Heart right ventricle (tissue), 16 donors: ENCODE measurements at places on chromosomes 2 and 18. TPM values are rescaled to one million over a fixed set of nuclear protein-coding genes. Genes with fewer than 3 reads are reported as not detected.
A peak's percentile ranks its signal among the peaks of the same experiment; 100 is the strongest.

The IL1RL2 gene
- polyA plus RNA-seq: 0.22 TPM

DNA sequence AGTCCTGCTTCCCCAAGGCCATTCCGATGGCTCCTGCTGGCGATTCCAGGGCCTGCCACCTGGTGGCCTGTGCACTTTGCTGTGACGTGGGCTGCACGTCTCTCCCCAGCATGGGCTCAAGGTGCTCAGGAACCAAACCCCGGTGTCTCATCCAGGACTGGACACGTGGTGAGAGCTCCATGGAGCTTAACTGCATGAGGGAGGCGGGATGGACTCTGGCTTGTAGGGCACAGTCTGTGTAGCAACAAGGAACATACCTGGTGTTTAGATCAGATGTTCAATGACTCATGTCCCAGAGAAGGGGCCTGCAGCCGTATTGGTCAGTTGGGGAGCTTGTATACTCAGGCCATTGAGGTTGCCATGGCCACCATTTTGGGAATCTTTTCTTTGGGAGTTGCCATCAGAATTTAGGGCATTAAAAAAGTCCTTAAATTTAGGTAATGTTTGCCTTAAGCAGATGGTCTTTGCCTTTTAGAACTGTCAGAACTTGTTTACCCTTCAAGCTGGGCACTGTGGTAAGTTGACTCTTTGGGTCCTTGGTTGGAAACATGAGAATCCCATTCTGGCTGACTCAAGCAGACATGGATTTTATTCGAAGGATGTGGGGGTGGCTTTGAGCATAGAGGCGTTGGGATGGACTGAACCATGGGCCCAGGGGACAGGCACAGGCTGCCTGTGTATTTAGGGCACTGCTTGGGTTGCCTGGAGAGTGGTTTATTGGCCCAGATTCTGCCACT, 21.0 kb downstream of the AGAP1 start:
- no peak overlapping the region for H3K4me3 ChIP-seq
- H3K27me3 ChIP-seq: no peaks in the 10 kb centered on the region
- H3K4me1 ChIP-seq: no peaks in the 10 kb centered on the region
- no peak for DNase-seq
- no peak overlapping the region for H3K27ac ChIP-seq
- no peaks in the 10 kb centered on the region for H3K36me3 ChIP-seq

GRCh38 chr2:14978845-14979244, 346.3 kb downstream of the LRATD1 start:
- no peak for DNase-seq
- no peak overlapping the region for H3K27ac ChIP-seq
- no peaks in the 10 kb centered on the region for H3K36me3 ChIP-seq
- H3K4me3 ChIP-seq: no peak overlapping the region
- H3K4me1 ChIP-seq: no peaks in the 10 kb centered on the region
- no peaks in the 10 kb centered on the region for H3K27me3 ChIP-seq

DNA sequence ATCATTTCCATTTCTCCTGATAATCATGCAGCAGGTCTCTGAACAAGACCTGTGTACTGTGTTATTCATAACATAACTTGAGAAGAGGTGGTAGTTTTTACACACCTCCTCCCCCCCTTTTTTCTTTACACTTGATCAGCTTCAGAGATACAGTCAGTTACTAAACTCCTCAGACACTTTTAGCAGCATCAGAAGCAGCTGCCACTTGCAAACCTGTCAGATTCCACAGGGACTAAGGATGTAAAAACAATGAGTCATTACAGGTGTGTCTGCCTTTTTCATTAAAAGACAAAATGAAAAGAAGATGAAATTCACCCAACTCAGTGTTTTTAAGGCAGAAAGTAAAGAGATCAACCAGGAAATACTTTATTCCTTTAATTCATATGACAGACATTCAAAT, 254.0 kb downstream of the NRXN1 start:
- no peaks in the 10 kb centered on the region for H3K36me3 ChIP-seq
- H3K27me3 ChIP-seq: no peaks in the 10 kb centered on the region
- no peak overlapping the region for H3K27ac ChIP-seq
- no peak overlapping the region for H3K4me3 ChIP-seq
- DNase-seq: no peak
- no peaks in the 10 kb centered on the region for H3K4me1 ChIP-seq

The SERPINB12 gene
- not detected for polyA plus RNA-seq

DNA sequence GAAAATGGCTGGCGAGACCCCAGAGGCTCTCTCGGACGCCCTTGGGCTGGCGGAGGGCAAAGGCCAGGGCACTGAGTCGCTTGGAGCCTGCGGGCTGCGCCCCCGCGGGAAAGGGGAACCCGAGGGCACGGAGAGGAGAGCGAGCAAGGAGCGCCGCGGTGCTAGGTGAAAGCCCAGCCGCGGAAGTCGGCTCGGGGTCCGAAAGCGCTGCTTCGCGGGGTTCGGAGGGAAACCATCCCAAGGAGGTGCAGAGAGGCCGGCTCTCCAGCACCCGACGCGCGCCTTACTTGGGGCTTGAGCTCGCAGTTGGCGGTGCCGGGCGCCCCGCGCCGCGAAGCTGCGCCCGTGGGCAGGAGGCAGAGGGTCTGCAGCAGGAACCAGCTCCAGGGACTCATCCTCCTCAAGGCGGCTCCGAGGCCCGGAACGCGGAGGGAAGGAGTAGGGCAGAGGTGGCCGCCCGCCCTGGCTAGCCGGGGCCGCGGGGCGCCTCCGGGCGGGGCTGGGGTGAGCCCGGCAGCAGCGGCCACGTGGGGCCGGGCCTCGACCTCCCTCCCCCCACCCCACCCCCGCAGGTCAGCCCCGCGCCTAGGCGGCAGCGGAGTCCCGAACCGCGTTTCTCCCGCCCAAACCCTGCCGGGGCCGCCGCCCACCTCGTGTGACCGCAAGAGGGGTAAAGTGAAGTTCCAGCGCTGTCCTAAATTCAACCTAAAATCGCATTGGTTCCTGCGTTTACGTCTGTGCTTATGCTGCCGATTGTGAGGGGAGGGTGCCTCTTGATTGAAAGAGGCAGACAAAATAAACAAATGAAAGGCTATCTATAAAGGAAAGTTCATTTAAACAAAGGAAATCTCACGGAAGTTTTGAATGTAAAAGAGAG, at the start of gene TRABD2A:
Gene TRABD2A, minus strand, starts transcription at position 440 of the 877 bp plus-strand sequence. Its CDS starts 45 bp downstream, at position 395.
- H3K27ac ChIP-seq: no peak within 1 kb of the TSS
- H3K27me3 ChIP-seq: peaks cover 17% of the 10 kb centered on the region
- H3K36me3 ChIP-seq: no peaks in the 10 kb centered on the region
- H3K4me3 ChIP-seq: peak within 1 kb of the TSS; percentile 62
- H3K4me1 ChIP-seq: peaks cover 29% of the 10 kb centered on the region

- peak; percentile 74 for DNase-seq
- peak overlapping the region; percentile 82 for H3K27ac ChIP-seq
- H3K27me3 ChIP-seq: peaks cover 4% of the 10 kb centered on the region
- H3K4me1 ChIP-seq: peaks cover 33% of the 10 kb centered on the region
- peak overlapping the region; percentile 35 for H3K4me3 ChIP-seq
- no peaks in the 10 kb centered on the region for H3K36me3 ChIP-seq
These were observed 20.2 kb upstream of the TUBB6 start for GRCh38 chr18:12287684-12288402.

DNA sequence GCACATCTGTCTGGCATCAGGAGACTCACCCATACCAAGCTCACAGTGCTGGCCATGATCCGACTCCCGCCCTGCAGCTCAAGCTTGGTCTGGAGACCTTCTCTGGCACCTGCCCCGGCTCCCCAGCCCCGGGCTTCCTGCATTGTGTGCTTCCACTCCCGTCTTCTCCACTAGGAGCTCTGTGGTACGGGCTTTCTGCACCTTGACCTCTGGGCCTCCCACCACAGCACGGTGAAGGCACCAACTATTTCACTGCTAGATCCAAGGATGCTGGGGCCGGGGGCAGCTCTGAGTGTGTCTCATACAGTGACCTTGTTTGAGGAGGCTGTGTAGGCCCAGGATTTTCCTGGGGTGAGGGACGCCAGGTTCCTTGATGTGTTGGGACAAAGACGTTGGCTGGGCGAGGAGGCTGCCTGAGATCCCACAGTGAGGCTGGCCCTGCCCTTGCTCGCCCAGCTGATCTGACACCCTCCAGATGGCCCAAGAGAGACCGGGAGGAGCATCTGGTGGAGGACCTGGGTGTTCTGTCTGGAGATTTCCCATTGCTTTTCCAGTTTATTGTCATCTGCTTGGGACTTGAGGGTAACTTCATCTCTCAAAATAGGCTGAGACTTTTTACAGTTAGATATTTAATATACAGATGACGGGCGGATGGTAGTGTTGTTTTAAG, 64.0 kb downstream of the HPCAL1 start:
- no peak for DNase-seq
- no peak overlapping the region for H3K4me3 ChIP-seq
- no peaks in the 10 kb centered on the region for H3K36me3 ChIP-seq
- H3K4me1 ChIP-seq: peaks cover 27% of the 10 kb centered on the region
- H3K27me3 ChIP-seq: no peaks in the 10 kb centered on the region
- no peak overlapping the region for H3K27ac ChIP-seq

- H3K27ac ChIP-seq: no peak overlapping the region
- no peaks in the 10 kb centered on the region for H3K36me3 ChIP-seq
- DNase-seq: no peak
- H3K4me3 ChIP-seq: no peak overlapping the region
These were observed 1027.9 kb upstream of the FAM98A start for GRCh38 chr2:34627003-34627402.

The SERPINB10 gene
- not detected for polyA plus RNA-seq

DNA sequence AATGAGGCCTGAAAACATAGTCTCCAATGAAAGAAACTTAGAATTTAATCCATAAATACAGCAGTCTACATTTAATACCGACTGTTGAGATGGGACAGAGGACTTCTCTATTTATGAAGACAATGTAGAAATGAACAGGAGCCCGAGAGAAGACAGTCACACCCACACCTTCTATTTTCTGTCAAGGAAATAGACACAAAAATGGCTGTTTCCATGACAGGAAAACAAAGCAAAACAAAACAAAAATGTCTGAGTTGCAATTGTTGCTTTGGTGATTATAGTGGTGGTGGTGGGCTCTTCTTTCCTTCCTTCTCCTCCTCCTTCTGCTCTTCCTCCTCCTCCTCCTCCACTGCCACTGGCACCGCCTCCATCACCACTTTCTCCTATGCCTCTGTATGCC, 72.3 kb upstream of the CCDC68 start:
- no peak for DNase-seq
- no peaks in the 10 kb centered on the region for H3K4me1 ChIP-seq
- no peaks in the 10 kb centered on the region for H3K27me3 ChIP-seq
- H3K36me3 ChIP-seq: no peaks in the 10 kb centered on the region

GRCh38 chr2:149005471-149006077, 32.9 kb upstream of the LYPD6B start:
- H3K27ac ChIP-seq: no peak overlapping the region
- no peak for DNase-seq
- H3K4me1 ChIP-seq: no peaks in the 10 kb centered on the region
- H3K4me3 ChIP-seq: no peak overlapping the region

- H3K27ac ChIP-seq: peak overlapping the region; percentile 50
- no peak overlapping the region for H3K4me3 ChIP-seq
- peaks cover 88% of the 10 kb centered on the region for H3K4me1 ChIP-seq
- no peaks in the 10 kb centered on the region for H3K36me3 ChIP-seq
- DNase-seq: no peak
These were observed 14.4 kb downstream of the IWS1 start for GRCh38 chr2:127511917-127512316.

DNA sequence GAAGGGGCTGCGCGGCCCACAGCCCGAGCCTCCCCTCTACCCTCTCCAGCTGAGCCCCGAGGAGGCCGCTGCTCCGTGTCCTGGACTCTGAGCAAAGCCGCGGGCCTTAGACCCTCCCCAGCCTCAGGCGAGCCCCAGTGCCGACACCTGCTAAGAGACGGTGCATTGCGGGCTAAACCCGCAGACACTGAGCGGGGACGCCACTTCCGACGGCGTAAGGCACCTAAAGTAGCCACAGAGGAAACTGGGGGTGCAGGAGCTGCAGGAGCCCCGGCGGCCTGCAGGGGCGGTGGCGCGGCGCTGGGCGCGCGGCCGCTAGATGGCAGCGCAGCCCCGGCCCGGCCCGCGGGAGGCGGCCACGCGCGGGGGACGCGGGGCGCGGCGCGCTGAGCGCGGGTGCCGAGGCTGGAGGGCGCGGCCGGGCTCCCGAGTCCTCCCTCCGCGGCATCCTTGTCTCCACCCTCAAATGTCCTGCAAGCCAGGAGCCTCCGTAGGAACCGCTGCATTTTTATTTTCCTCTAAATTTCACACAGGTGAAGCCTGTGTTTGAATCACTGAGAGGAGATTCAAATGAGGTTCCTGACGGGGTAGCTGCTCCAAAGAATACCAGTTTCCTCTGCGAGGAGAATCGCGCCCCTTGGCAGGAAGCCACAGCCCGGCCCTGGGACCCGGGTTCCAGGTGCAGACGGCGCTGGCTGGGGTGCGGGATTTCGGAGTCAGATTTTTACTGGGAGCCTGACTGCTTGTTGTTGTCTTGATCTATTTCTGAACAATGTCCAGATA, 650.5 kb downstream of the GALR1 start:
- H3K36me3 ChIP-seq: no peaks in the 10 kb centered on the region
- no peak overlapping the region for H3K27ac ChIP-seq
- peak overlapping the region; percentile 26 for H3K4me3 ChIP-seq
- H3K27me3 ChIP-seq: peaks cover 30% of the 10 kb centered on the region

- H3K4me1 ChIP-seq: no peaks in the 10 kb centered on the region
- H3K36me3 ChIP-seq: peaks cover 58% of the 10 kb centered on the region
These were observed 253.6 kb downstream of the NBAS start for GRCh38 chr2:15307526-15307925.

DNA sequence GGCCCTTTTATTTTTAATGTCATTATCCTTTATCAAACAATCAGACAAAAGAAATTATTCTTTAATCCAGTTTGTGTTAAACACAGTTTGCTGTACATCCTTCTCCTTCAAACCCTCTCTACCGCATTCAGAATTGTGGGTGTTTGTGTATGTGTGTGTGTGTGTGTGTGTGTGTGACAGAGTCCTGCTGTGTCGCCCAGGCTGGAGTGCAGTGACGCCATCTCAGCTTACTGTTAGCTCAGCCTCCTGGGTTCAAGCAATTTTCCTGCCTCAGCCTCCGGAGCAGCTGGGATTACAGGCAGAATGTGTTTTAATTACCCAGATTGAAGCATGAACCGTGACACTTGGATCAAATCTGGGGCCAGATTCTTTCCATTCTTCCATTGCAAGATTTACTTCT, 723.7 kb downstream of the DCDC2C start:
- H3K36me3 ChIP-seq: no peaks in the 10 kb centered on the region
- DNase-seq: no peak
- H3K27me3 ChIP-seq: no peaks in the 10 kb centered on the region
- no peak overlapping the region for H3K4me3 ChIP-seq
- H3K4me1 ChIP-seq: no peaks in the 10 kb centered on the region

DNA sequence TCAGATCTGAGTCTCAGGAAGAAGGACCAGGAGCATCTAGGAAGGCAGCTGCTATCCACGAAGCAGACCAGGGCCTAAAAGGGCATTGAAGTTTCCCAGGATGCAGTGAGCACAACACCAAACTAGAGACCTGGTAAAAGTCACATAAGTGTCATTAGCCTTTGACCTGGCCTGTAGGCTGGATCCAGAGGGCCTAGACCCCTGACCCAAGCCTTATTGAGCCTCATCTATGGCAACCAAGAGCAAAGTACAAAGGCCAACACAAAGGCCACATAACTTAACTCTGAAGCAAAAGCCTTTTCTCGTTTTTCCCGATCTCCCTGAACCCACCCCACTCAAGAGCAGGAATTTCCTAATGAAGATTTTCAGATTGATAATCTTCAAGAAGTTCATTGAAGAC, 127.3 kb upstream of the SRD5A2 start:
- no peaks in the 10 kb centered on the region for H3K27me3 ChIP-seq
- H3K4me1 ChIP-seq: no peaks in the 10 kb centered on the region
- DNase-seq: no peak
- H3K36me3 ChIP-seq: no peaks in the 10 kb centered on the region
- no peak overlapping the region for H3K4me3 ChIP-seq

The UPP2 gene
- not detected for polyA plus RNA-seq

GRCh38 chr2:131006561-131006960, 86.7 kb downstream of the FAM168B start:
- no peaks in the 10 kb centered on the region for H3K4me1 ChIP-seq
- peaks cover 22% of the 10 kb centered on the region for H3K27me3 ChIP-seq

GRCh38 chr18:51278045-51278649, 80.7 kb upstream of the MEX3C start:
- H3K4me1 ChIP-seq: peaks cover 6% of the 10 kb centered on the region
- H3K4me3 ChIP-seq: no peak overlapping the region
- H3K27me3 ChIP-seq: no peaks in the 10 kb centered on the region
- no peaks in the 10 kb centered on the region for H3K36me3 ChIP-seq
